ENCODE measurements at places on chromosomes 16 and 17. TPM values are rescaled to one million over a fixed set of nuclear protein-coding genes. Genes with fewer than 3 reads are reported as not detected.

Gene FTO
- 40.8 TPM for total RNA-seq

DNA sequence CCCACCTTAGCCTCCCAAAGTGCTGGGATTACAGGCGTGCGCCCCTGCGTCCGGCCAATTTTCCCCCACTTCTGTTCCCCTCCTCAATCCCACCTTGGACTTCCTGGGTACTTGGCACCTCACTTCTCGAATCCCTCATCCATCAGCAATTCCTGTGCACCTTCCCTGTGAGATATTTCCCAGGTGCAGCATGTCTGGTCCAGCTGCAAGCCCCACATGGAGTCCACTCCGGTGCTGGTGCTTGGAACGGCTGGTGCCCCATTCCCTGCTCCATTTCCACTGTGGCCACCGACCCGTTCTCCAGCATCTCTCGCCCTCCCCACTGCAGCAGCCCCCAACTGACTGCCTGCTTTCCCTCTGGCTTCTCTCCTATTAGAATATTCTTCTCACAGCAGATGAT is 35.3 kb downstream of the NOL11 start:
- no peak for DNase-seq

DNA sequence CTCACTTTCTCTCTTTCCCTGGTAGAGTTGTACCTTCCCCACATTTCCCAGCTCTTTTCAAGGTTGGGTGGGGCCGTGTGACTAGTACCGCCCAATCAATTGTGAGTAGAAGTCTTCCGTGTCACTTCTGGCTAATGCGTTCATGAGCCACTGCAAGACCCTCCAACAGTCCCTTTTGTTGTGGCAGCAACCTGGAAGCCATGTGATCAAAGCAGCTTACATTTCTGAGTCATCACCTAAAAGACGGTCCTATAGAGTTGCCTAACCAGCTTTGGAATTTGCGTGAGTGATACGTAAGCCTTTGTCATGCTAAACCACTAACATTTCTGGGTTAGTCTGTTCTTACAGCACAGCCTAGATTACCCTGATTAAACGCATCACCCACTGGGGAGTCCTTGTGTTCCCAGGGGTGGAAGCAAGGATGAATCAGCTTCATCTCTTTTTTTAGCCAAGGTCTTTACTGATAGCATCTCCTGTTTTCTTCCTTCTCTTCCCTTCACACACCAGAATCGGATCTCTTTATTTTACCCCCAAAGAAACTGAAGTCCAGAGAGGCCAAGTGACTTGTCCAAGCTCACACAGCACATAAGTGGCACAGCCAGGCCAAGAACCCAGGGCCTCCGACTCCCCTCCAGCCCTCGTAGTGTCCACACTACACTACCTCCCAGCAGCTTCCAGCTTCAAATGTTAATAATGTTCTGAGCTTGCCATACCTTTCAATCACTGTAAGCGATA is 366.3 kb upstream of the XYLT1 start:
- DNase-seq, result no peak

- DNase-seq, result no peak
Measured at GRCh38 chr16:70793851-70794502, 7.0 kb downstream of the VAC14 start.

- no peak for DNase-seq
Measured at GRCh38 chr17:17500999-17501605, 4.9 kb upstream of the RASD1 start.

- no peak for DNase-seq
Measured at GRCh38 chr17:31830971-31831858, 27.8 kb downstream of the COPRS start.
